ENCODE measurements at places on chromosomes 7 and 10.

- DNase-seq, result no peak
Measured at GRCh38 chr7:18684916-18685315, 189.4 kb downstream of the HDAC9 start.

DNA sequence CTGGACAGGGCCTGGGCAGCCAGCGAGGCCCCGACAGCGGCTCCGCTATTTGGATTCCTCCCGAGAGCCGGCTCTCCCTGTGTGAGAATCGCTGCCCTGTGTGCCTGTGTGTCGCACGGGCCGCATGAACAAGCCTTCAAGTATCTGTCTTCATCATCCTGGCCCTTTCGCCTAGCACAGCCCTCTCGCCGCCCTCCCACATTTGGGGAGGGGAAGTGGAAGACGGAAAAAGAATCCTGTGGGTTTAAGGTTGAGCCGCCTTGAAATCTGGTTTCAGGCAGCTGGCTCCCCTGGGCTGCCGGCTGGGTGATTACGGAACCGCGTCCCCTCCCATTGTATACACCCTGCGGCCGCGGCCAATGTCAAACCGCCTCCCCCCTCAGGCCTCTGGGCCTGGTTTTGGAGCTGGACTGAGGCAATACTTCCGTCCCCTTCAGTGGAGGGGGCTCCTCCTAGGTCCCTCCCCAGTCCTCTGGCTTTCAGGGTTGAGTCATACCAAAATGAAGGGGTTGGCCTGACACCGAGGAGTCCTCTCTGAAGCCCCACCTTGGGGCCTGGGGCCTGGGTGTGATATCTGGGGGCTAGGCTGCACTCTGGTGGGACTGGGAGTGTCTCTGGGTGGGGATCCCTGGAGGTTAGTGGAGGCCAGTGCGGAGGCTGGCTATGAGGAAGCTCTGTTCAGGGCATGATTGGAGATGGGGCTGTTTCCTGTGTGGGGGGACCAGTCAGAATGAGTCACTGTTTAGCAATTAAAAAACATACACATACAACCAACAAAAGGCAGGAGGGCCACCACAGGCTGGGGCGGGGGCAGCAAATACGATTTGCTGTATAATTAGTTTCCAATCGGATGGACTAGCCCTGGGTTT, 1.7 kb downstream of the TRIM8 start:
- DNase-seq, result peak; percentile 73

DNA sequence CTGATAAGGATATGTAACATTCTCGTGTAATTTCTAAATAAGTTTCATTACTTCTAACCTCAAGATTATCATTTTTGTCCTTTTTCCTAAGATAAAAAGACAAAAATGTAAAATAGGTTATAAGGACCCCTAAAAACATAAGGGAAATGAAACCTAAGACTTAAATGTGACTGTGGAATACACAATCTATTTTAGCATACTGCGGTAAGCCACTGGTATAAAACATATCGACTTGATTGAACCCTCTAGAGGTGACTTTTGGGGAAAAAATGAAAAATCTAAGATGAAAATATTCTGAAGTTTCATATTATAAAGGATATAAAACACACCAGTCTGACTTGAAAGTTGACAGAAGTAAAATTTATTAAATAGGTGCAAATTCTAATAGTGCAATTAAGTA, 1.9 kb downstream of the NAMPT start:
- no peak for DNase-seq

DNA sequence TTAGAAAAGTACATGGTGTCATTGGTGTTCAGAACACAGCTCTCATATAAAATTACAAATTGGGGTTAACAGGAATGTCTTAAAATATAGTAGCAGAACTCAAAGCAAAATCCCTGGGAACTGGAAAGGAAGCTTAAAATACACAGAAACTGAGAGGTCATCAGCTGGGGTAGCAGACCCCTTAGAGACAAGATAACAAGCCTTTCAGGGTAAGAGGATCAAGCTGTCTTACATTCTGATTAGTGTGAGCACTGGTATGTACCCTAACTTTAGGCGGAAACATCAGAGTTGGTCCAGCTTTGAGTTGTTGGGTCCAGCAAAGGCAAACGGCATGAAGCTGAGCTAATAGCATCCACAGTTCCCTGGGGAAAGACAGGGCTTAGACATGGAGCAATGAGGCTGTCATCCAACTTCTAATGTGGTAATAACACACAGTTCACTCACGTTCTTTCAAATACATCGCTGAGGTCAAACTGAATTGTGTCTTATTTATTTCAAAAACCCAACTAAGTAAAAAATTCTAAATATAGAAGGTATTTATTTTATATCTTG, 32.6 kb downstream of the ARHGAP21 start:
- no peak for DNase-seq

DNA sequence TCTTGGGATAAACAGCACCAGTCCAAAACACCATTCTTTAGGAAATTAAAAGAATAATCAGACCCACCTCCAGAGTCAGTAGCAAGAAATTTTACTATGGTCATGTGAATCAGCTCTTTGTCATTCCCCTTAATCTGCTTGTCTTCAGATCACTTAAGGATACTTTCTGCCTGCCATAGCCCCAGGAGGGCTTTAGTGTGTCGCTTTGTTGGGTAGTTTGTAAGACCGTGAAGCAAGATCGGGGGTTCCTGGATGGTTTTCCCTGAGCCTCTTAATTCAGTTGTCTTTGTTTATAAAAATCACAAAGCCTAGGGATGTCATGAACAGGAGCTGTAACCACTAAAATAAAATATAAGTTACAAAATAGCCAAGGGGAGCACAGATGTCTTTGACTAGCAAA, 223.6 kb downstream of the RELN start:
- DNase-seq, result no peak

DNA sequence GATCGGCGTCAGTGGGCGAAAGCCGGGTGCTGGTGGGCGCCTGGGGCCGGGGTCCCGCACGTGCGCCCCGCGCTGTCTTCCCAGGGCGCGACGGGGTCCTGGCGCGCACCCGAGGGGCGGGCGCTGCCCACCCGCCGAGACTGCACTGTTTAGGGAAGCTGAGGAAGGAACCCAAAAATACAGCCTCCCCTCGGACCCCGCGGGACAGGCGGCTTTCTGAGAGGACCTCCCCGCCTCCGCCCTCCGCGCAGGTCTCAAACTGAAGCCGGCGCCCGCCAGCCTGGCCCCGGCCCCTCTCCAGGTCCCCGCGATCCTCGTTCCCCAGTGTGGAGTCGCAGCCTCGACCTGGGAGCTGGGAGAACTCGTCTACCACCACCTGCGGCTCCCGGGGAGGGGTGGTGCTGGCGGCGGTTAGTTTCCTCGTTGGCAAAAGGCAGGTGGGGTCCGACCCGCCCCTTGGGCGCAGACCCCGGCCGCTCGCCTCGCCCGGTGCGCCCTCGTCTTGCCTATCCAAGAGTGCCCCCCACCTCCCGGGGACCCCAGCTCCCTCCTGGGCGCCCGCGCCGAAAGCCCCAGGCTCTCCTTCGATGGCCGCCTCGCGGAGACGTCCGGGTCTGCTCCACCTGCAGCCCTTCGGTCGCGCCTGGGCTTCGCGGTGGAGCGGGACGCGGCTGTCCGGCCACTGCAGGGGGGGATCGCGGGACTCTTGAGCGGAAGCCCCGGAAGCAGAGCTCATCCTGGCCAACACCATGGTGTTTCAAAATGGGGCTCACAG, 1.1 kb downstream of the EGFR start:
- peak; percentile 44 for DNase-seq

DNA sequence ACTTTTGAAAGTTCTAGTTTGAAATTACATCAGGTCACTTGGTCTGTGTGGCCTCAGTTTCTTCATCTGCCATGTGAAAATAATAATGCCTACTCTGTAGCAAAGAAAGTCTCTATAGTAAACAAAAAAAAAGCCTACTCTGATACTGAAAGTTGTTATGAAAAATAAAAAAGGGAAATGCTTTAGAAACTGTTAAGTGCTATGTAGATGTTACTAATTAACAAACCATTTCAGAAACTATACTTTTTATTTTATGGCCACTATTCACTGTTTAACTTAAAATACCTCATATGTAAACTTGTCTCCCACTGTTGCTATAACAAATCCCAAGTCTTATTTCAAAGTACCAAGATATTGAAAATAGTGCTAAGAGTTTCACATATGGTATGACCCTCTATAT, 50.6 kb downstream of the CFTR start:
- no peak for DNase-seq

GRCh38 chr7:117800841-117801240, 72.4 kb downstream of the CTTNBP2 start:
- DNase-seq, result no peak

DNA sequence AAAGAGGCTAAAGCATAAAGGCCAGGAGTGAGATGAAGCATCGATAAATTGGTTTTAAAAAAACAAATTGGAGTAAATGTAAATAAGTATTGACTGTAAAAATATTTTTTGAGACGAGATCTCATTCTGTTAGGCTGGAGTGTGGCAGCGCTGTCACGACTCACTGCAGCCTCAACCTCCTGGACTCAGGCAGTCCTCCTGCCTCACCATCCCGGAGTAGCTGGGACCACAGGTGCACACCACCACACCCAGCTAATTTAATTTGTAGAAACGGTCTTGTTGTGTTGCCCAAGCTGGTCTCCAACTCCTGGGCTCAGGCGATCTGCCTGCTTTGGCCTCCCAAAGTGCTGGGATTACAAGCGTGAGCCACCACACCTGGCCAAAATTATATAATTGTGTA, 17.8 kb downstream of the HNRNPA2B1 start:
- DNase-seq, result no peak

- DNase-seq, result peak; percentile 36
Measured at GRCh38 chr7:121313793-121314676, 14.8 kb upstream of the WNT16 start.

GRCh38 chr10:37934791-37935190, 41.7 kb downstream of the ZNF25 start:
- no peak for DNase-seq

DNA sequence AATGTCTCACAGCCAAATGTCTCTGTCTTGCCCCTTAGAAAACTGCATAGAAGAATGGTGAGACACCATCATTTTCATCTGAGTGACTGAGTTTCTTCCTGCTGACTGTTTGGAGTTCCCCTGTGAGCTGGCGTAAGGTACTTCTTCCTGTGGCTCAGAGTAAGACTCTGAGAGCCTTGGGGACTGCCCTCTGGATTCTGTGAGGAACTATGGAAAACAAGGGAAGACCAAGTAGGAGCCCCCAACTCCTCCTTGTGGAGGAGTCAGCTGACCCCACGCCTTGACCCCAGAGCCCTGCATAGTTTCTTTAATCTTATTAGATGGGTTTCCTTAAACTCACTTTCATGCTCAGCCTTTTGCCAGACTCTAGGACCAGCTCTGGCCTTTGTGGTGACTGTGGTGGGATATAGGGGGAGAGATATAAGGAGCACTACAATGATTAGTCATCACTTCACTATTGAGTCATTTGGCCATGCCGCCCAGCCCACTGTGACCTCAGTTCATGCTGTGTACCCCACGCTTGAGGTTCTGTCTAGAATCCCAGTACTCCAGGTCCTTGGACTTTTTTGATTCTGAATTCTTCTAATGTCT, 51.8 kb upstream of the FAM133B start:
- DNase-seq, result peak; percentile 37

DNA sequence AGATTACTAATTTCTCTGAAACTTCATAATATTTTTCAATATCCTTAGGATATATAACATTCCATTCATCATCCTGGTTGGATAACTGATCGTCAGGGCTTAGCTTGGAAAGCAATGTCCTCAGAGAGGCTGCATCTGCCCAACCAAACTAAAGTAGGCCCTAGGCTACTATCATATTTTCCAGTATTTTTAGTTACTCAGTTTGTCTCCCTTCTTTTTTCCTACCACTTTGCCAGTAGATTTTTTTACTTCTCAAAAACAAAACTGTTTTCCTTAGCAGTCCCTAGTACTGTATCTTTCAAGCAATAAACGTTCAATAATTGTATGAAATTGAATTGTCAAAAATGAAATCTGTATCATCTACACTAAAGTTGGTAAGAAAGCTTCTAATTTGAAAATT, 452.0 kb downstream of the TFEC start:
- DNase-seq, result no peak

DNA sequence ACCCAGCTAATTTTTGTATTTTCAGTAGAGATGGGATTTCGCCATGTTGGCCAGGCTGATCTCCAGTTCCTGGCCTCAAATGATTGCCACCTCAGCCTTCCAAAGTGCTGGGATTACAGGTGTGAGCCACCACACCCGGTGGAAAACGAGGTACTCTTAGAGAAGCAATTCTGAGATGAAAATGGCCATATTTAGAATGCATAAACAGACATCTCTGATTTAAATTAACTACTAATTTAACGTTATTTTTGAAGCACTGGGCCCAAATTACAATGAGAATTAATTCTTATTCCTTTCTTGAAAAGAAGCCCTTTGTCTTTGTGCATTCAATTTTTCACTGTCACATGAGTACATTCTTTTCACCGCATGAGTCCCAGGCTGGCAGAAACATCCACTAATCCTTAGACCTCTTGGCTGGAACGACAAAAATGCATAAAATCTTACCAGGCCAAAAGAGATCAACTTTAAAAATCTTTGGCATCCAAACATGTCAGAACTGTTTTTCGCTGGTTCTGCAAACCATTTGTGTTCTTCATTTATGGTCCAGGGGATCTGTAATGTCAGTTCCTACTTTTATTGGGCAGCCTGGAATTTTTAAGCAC, 60.1 kb upstream of the CAPZA2 start:
- DNase-seq, result no peak

GRCh38 chr7:117941138-117941810, 68.0 kb upstream of the CTTNBP2 start:
- no peak for DNase-seq

GRCh38 chr10:60099998-60100747, 193.8 kb upstream of the CCDC6 start:
- DNase-seq, result peak; percentile 49

- no peak for DNase-seq
Measured at GRCh38 chr10:103555325-103555649, 61.8 kb downstream of the NEURL1 start.

DNA sequence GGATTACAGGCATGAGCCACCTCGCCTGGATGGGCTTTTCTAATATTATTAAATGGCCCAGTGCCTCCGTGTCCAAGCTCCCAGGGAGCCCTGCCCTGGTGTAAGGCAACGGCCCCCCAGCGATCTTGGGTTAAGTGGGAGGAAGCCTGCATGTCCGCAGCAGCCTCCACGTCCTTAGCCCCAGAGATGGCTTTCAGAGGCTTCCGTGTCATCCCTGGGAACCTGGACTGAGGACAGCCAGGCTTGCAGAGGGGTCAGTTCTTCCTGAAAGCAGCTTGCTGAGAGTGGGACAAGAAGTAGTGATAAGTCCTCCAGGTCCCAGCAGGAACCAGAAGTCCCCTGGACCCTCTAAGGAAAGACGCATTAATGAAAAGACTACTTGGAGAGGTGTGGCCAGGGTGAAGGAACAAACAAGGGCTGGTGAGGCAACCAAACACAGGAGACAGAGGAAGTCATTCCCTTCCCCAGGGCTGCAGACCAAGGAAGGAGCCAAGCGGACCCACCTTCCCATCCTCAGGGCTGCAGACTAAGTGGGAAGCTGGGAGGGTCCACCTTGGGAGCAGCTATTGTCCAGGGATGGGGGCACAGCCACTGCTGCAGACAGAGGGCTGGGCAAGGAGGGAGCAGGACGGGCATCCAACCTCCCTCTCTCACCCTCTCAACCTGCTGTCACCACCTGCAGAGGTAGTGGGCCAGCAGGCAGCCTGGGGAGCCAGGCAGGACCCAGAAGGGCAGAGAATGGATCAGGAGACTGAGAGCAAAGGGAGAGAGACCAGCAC, 13.0 kb upstream of the INSIG1 start:
- no peak for DNase-seq
